ENCODE measurements at places on chromosomes 2 and 18.
A peak's percentile ranks its signal among the peaks of the same experiment; 100 is the strongest.

DNA sequence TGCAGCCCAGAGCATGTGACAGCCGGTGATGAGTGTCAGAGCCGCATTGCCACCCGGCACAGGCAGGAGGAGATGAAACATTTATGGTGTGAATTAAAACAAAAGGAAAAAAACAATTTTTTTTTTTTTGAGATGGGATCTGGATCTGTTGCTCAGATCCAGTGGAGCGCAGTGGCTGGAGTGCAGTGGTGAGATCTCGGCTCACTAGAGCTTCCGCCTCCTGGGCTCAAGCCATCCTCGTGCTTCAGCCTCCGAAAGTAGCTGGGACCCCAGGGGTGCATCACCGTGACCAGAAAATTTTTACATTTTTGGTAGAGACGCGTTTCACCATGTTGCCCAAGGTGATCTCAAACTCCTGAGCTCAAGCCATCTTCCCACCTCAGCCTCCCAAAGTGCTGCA lies 182.1 kb upstream of the SALL3 start:
- DNase-seq = no peak

DNA sequence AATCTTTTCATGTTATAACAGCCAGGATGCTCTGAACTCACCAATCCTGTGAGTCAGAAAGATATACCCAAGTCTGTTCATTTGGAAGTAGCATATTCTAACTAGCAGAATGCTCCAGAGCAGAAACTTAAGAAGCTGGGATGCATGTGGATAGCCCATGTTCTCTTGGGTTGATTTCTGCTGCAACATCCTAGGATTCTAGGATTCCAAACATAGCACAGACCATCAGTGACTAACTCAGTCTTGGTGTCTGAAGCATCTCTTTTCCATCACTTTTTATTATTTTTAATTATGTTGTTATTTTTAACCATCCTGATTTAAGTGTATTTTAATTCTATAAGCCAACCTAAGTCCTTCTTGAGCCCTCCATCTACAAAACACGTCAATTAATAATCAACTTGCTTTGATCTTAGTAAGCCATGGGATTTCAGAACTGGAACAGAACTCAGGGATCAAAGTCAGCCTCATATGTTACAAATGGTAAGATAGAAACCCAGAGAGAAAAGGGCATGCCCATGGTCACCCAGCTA lies 85.4 kb downstream of the OSR1 start:
- no peak for DNase-seq

DNA sequence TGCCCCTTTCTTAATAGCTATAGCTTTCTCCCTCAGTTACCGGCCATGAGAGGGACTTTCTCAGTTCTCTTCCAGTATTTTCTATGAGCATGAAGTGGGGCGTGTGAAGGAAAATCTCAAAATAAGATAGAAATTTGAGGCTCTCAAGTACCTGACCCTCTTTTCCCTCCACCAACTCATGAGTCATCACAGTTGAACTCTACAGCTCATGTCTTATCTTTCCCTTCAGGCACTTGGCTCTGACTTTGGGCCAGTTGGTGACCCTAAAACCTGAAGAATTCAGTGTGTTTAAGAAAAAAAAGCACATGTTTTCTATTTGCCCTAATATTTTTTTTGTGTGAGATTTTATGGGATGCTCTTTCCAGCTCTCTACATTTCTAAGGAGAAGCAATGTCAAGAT lies 896.7 kb upstream of the ZEB2 start:
- no peak for DNase-seq

GRCh38 chr2:234980451-234981187 lies 28.8 kb downstream of the SH3BP4 start:
- no peak for DNase-seq

DNA sequence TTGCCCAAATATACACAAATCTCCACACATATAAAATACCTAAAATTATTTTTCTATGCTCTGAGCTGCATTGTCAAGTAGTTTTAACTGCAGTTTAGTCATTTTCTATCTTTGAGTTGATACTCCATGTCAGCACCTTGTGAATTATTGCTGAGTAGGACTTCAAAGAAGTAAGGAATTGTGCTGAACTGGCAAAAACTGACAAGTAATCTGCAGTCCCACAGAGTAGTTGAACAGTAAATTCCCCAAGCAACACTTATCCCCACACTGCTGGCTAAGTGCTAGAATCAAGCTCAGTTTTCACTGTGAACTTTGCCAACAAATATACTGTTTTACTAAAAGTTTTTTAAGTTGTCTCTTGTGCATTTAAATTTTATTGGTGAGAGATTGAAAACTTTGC lies 141.8 kb upstream of the ST6GAL2 start:
- no peak for DNase-seq

GRCh38 chr2:98634406-98635092 lies 26.2 kb downstream of the UNC50 start:
- peak; percentile 42 for DNase-seq

DNA sequence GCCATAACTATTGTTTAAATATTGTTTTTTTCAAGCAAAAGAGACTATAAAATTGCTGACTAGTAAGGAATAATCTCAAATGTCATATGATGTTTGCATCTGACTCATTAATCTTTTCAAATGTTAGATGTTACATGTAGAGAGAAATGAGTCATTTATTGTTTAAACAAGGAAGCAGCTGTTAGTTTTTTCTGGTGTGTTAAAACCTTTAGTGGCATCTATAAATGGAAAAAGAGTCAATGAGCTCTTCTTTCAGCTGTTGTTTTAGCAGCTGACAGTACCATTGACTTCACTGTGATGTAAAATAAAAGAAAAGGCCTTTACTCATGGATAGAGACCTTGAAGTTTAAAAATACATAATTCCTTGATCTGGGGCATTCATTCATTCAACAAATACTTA lies 1.8 kb upstream of the KLHL41 start:
- no peak for DNase-seq

GRCh38 chr2:146068051-146068450 lies 1548.1 kb upstream of the ZEB2 start:
- no peak for DNase-seq

GRCh38 chr2:98555696-98556095 lies 52.6 kb downstream of the COA5 start:
- DNase-seq = no peak

- DNase-seq = no peak
These were observed 119.3 kb downstream of the C2orf74 start for GRCh38 chr2:61281321-61281720.

DNA sequence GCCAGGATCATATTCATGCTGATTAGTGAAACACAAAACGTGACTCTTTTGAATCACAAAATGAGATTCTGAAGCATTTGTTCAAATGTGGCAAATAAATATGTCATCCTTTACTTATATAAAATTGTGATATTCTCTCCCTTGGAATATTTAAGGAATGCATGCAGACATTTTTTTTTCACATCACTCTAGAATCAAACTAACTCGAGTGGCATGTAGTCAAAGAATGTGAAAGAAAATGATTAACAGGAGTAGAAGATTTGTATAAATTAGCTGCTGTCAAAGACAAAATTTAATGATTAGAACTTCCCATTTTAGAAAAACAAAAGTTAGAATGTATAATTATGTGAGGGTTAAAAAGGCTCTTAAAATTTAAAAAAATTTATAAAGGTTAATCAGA lies 721.0 kb upstream of the FAM98A start:
- no peak for DNase-seq

GRCh38 chr18:53254265-53254664 lies 914.3 kb downstream of the DCC start:
- DNase-seq = no peak

GRCh38 chr2:30503007-30503694 lies 56.1 kb downstream of the LCLAT1 start:
- no peak for DNase-seq

DNA sequence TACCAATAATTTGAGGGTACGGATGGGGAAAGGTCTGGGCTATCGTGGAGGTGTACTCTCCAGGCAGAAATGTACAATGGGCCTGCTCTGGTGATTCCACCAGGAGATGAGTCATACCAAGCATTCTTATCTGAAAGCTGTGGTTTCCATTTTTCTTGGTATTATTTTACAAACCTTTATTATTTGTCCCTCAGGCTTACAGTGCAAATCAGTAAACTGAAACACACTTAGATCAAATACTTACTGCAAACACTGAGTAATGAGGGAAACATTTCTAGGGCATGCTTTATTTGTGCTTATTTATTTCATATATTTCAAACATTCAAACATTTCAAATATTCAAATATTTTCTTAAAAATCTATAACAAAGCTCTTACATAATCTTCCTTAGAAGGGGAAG lies 319.8 kb downstream of the RND3 start:
- no peak for DNase-seq

- DNase-seq = no peak
These were observed 3.7 kb downstream of the EEF1B2 start for GRCh38 chr2:206163251-206163880.

DNA sequence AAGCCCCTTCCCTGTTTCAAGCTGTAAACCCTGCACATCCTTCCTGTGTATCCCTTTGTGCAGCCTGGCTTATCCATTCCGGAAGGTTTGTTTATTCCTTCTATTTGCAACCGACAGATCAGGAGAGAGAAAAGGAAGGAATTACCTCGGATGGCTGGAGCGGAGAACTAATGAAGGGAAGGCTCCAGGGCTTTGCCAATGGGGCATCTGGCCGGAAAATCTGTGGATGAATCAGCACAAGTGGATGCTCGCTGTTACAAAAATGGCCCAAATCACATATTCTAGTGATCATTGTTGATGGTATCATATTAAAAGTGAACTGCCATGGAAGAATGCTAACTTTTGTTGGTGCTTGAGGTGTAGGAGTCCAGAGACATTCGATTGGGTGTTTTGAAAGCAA lies 97.1 kb downstream of the AQP4 start:
- DNase-seq = no peak

- no peak for DNase-seq
These were observed 151.0 kb upstream of the COPS8 start for GRCh38 chr2:236934656-236935055.

- DNase-seq = no peak
These were observed 23.6 kb upstream of the PDCL3 start for GRCh38 chr2:100539221-100539620.

- DNase-seq = no peak
These were observed 154.8 kb downstream of the ZNF236 start for GRCh38 chr18:76977108-76977621.

- DNase-seq = no peak
These were observed 40.1 kb downstream of the SCG2 start for GRCh38 chr2:223562078-223562477.

- DNase-seq = no peak
These were observed 80.3 kb downstream of the GYPC start for GRCh38 chr2:126736133-126736874.

DNA sequence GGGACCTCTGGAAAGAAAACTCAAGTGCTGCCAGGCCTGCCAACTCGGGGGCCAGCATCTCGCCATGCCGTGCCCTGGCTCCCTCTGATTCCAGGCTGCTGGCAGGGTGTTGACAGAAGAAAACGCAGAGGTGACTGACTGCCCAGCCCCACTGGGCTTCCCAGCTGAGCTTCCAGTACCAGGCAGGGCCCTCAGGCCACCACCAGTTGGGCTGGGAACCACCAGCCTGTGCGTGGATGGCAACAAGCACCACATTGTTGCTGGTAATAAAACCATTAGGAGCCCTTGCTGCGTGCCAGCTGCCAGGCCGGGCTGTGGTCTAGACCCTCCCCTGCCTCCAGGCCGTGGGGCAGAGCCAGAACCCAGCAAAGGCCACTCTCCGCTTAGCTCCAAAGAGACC lies 9.2 kb downstream of the DNMT3A start:
- no peak for DNase-seq

DNA sequence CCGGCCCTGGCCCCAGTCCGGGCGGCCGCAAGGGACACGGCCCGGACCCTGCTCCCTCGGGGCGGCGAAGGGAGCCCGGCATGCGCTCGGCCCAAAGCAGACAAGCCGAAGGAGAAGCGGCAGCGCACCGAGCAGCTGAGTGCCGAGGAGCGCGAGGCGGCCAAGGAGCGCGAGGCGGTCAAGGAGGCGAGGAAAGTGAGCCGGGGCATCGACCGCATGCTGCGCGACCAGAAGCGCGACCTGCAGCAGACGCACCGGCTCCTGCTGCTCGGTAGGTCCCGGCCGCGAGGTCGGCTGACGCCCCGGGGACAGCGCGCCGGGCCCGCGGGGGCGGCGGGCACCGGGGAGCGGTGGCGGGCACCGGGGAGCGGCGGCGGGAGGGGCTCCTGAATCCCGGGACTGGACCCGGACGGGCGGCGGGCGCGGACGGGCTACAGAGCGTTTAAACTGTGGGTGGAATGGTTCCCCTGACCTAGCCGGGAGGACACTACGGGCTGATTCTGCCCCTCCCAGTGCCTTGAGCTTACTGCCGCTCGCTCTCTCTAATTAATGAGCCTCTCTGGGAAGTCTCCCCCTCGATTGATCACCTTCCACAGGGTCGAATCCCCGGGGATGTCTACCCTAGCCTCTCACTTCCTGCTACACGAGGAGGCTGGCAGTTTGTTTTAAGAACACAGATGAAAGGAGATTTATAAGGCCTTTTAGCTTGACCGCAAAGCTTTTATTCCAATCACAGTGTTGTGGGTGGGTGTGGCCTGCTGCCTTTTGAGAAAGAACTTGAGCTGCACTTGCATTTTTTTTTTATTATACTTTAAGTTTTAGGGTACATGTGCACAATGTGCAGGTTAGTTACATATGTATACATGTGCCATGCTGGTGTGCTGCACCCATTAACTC lies 853 bp downstream of the GNAL start:
- DNase-seq = no peak

DNA sequence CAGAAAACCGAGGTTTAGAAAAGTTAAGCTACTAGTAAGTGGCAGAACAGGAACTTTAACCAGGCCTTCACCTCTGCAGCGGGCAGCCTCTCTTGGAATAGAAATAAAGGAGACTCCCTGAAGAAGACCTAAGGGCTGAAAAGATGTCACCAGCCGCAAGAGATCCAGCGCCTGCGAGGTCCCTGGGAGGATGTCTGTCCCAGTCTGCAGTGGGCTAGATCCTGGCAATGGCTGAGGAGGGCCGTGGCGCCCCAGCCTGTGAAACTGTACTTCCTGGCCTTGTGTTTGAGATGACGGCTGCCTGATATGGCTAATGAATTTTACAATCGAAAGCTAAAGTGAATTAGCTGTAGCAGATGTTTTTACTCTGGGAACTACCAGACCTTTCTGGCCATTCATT lies 300.6 kb upstream of the SALL3 start:
- DNase-seq = no peak

DNA sequence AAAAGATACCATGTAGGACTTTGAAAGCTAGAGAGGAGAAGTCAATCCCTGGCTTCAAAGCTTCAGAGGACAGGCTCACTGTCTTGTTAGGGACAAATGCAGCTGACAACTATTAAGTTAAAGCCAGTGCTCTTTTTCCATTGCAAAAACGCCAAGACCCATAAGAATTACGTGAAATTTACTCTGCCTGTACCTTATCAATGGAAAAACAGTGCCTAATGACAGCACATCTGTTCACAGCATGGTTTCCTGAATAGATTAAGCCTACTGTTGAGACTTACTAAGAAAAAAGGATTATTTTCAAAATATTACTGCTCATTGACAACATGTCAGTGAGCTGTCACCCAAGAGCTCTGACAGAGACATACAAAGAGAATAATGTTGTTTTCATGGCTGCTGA lies 52.9 kb downstream of the ANKRD12 start:
- DNase-seq = no peak

GRCh38 chr2:168120730-168121129 lies 126.7 kb downstream of the STK39 start:
- DNase-seq = no peak

GRCh38 chr2:188963741-188964140 lies 10.4 kb upstream of the COL3A1 start:
- DNase-seq = no peak

- peak; percentile 64 for DNase-seq
These were observed 246.3 kb downstream of the TNS1 start for GRCh38 chr2:217756375-217757107.

Data from iPS DF 19.7 (cell line).